ENCODE measurements at places on chromosomes 1 and 21.

DNA sequence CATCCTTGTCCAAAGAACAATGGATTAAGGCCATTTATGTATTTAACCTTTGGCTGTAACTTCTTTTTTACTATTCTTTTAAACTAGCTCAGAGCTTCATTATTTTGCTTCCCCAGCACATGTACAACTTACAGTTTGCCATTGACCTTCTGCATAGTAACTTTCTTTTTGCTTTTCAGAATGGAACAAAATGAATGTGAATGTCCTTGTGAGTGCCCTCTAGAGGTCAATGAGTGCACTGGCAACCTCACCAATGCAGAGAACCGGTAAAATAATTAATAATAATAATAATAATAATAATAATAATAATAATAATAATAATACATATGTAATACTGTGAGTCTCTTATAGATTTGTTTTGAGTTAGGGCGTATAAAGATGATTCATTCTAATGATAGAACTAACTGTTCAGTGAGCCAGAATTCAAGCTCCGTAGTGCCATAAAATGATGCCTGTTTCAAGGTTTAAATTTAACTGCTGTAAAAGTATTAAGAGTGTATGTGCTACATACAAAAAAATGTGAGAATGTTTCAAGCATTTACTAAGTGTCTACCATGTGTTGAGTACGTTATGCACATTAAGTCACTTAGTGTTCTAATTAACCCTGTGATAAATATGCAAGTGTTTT, 69.0 kb upstream of the RAVER2 start:
- no peak for DNase-seq

GRCh38 chr1:168136709-168137514, at the start of gene GPR161:
Gene GPR161, minus strand, starts transcription at chr1:168136930. Its CDS starts 32,080 bp downstream, at chr1:168104850.
- no peak for DNase-seq

DNA sequence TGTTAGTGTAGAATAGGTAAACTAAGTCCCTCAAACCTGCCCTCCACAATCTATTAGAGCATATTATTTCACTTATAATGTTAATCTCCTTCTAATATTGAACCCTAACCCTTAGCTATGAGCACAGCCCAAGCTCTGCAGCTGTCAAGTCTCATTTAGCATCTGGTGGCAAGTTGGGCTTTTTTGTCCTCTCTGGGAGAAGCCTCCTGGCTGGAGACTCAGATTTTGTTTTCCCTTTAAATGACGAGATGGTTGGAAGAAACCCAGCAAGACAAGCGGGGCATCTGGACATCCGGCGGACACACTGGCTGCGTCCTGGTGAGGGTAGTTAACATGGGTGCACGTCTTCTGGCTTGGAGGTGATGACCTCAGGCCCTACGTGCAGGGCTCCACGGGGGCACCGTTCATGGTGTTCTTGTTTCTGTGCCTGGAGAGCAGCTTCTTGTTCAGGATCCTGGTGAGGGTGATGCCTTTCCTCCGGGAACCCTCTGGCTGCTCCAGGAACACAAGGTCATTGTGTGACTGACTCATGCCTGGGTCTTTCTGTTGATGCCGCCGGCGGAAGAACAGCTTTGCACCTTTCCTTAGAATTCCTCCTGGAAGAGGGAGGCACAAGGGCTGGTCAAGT, 9.7 kb upstream of the PRDM15 start:
- DNase-seq, result no peak

GRCh38 chr1:4962836-4963235, 308.4 kb downstream of the AJAP1 start:
- no peak for DNase-seq

GRCh38 chr1:145961425-145962156, 2.8 kb downstream of the ANKRD34A start:
- DNase-seq, result no peak

- no peak for DNase-seq
These were observed 3.4 kb downstream of the SELL start for GRCh38 chr1:169707912-169708604.

GRCh38 chr1:175154629-175155472, 37.7 kb downstream of the KIAA0040 start:
- peak; percentile 24 for DNase-seq
